ENCODE measurements at places on chromosomes 3 and 15. TPM values are rescaled to one million over a fixed set of nuclear protein-coding genes. Genes with fewer than 3 reads are reported as not detected.

The CDV3 gene
- 134 TPM for total RNA-seq

The PLA2G4D gene
- not detected for total RNA-seq

The DLEC1 gene
- total RNA-seq, result 0.08 TPM

The SPATA12 gene
- not detected for total RNA-seq

The SAMD7 gene
- total RNA-seq, result not detected

The RPS17 gene
- 800 TPM for total RNA-seq

The EIF2A gene
- 71.6 TPM for total RNA-seq

The CRYGS gene
- total RNA-seq, result 1.6 TPM
